ENCODE measurements at places on chromosomes 16 and 17. TPM values are rescaled to one million over a fixed set of nuclear protein-coding genes. Genes with fewer than 3 reads are reported as not detected.
A peak's percentile ranks its signal among the peaks of the same experiment; 100 is the strongest.

DNA sequence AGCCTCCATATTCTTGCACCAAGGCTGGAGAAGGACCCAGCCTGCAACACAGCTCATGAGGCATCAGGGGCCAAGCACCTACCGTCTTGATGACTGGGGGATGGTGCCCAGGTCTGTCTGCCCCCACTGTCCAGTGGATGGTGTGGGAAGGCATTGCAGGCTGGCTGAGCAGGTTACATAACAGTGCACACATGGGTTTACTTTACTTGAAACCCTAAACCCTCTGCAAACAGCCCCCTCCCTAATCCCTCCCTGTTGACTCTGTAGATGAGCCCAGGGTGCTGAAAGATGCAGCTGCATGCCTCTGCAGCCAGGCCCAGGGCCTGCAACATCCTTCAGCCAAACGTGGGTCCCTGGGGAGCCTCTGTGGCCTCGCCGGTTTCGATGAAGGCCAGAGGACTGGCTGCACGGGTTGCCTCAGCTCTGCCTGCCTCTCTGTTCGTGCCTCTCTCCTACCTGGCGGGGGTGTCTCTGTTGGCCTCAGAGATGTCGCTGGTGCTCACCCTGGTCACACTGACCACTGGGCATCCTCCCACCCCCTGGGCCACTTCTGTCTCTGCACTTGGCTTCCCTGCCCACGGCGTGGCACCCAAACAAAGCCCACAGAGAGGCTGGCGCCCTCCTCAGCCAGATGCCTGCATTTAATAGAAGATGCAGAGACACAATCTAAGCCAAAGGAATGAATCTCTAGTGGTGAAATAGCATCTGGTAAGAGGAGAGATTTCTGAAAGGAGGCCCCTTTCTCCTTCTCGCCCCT, 95.1 kb downstream of the METRNL start:
- no peak for DNase-seq

DNA sequence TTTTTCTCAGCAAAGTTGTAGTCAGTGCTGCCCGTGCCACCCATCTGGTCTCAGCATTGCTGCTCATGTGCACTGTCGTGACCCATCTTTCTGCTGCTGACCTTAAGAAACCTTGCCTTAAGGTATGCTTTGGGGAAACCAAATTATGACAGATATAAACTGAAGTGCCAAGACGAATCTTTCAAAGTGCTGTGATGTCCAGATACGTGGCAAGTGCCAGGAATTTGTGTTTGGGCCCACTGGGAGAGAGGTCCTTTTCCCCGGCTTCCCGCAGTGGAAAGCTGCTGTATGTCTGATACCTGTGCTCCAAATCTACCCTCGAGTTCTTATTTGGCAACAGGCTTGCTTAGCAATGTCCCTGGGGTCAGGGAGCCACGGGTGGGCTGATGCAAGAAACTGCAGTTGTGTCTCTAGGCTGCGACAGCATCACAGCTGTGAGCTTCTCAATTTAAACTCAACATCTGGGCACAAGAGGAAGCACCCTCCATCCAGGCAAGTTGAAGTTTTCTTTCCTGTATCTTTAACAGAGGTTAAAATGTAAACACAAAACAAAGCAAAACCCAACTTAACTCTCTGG, 30.3 kb upstream of the TOX3 start:
- DNase-seq: no peak

GRCh38 chr16:22721511-22722100, 92.4 kb upstream of the HS3ST2 start:
- no peak for DNase-seq

DNA sequence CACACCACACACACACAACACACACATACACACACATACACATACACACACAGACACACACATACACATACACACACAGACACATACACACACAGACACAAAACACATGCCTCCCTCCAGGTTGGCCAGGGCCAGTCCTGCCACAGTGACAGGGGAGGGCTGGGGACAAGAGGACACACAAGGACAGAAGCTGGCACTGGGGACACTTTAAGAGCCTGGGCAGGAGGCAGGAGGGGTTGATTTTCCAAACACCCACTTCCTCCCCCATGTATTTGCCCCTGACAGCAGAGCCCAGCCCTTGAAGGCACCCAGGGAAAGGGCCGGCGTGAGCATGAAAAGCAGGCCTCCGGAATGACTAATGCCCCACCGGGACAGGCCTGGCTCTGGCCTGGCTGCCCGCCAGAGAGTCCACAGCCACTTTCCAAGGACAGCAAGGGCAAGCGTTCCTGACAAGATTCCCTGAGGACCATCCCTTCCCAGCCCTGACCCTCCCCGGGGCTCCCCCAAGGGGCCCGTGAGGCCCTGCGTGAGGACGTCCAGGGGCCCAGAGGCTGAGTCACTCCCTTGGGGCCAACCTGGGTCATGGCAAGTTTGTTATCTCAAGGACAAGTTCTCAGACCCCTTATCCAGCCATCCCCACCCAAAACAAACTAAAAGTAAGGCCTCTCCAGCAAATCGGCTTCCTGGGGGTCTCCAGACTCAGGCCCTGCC, 235.6 kb downstream of the ZNF423 start:
- DNase-seq: no peak

DNA sequence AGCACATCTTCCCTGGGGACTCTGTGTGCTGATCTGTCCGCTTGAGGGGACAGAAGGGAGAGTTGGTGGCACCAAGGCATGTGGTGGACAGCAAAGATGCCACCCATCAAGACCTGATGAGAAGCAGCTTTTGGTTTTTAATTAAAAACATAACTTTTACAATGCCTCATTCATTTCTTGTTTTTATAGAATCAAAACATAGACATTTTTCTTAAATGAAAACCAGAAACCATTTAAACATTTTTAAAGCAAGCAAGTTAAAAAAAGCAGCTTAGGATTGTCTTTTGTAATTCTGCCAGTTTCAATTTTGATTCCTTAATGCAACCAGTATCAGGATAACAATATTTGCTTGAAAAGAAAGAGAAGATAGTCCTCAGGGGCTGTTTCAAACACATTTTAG, 123.7 kb upstream of the AXIN2 start:
- no peak for DNase-seq

GRCh38 chr17:38751808-38752307, 683 bp upstream of the PSMB3 start:
- DNase-seq: peak; percentile 78

DNA sequence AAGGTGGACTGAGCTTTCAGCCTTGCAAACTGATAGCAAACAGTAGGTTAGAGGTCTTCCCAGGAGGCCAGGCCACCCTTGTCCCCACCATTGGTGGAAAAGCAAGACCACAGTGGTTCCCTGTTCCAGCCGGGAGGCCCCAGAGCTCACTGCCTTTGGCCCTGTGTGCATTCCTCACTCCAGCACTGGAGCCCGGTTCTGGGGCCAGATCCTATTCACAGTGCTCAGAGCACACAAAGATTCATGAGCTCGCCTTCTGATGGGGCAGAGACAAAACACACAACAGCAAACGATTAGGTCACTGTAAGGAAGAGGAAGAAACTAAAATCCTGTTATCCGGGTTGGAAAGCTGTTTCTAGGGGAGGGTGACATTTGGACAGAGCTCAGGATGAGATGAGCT, 5.6 kb upstream of the PGS1 start:
- no peak for DNase-seq

DNA sequence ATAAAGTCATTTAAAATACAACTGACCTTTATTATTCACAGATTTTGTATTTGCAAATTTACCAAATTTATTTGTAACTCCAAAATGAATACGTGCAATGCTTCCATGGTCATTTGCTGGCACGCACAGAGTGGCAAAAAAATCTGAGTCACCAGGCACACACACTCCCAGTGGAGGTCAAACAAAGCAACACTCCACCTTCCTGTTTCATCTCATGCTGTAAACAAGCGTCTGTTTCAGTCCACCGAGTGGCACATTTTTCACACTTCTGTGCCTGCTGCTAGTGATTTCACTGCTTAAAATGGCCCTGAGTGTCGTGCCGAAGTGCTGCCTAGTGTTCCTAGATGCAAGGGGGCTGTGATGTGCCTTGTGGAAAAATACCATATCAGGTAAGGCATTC, 17.8 kb upstream of the ITGAE start:
- no peak for DNase-seq

DNA sequence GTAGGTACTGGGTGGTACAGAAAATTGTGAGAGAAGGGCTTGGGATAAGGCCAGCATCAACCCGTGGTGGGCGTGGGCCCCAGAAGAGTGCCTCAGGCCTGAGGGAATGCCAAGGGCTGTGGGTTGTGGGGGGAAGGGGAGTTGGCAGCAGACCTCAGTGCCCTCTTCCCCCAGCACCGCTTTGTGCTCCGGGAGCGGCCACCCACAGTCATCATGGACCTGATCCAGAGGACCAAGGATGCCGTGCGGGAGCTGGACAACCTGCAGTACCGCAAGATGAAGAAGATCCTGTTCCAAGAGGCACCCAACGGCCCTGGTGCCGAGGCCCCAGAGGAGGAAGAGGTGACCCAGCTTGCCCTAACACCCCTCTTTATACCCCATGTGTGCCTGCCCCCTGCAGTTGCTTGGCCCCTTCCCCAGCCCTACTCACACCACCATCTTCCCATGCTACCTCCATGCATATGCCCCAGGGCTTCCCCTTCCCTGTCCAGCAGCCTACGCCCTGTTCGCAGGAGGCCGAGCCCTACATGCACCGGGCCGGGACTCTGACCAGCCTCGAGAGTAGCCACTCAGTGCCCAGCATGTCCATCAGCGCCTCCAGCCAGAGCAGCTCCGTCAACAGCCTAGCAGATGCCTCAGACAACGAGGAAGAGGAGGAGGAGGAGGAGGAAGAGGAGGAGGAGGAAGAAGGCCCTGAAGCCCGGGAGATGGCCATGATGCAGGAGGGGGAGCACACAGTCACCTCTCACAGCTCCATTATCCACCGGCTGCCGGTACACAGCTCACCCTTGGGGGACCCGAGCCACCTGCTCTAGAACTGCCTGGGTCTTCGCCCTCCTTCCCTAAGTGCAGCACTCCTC, 9.1 kb downstream of the TAOK2 start:
- DNase-seq: no peak

DNA sequence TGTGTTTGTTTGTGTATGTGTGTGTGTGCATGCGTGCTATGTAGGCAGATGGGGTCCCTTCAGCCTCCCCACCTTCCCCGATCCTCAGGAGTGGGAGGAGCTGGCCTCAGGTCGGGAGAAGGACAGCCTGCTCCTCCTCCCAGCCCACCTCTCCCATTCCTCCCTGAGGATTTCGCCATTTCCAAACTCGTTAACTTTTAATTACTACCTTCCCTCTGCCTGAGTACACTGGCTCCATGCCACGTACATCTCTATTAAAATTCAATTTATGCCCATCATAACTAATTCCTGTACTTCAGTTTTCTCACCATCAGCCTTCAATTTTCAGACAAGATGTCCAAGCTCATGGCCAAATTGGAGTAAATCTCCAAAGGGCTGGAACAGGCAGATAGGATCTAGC, 148.6 kb downstream of the SDK2 start:
- DNase-seq: no peak

DNA sequence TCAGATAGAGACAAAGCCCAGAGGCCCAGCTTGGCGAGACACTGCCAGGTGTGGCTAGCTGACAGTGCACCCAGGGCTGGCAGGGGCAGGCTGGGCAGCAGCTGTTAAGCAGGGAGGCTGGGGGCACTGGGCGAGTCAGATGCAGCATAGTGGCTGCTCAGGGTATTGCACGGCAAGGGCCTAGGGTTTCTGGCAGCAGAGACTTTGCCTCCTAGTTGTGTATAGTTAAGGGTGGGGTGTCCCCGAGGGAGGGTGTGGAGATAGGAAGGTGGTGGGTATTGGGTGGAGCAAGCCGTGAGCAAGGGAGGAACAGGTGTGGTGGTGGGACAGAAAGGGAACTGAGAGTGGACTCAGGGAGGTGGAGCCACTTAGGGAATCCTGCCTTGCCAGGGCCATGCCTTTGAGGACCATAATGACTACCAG, 66.0 kb downstream of the SMPD3 start:
- DNase-seq: no peak

DNA sequence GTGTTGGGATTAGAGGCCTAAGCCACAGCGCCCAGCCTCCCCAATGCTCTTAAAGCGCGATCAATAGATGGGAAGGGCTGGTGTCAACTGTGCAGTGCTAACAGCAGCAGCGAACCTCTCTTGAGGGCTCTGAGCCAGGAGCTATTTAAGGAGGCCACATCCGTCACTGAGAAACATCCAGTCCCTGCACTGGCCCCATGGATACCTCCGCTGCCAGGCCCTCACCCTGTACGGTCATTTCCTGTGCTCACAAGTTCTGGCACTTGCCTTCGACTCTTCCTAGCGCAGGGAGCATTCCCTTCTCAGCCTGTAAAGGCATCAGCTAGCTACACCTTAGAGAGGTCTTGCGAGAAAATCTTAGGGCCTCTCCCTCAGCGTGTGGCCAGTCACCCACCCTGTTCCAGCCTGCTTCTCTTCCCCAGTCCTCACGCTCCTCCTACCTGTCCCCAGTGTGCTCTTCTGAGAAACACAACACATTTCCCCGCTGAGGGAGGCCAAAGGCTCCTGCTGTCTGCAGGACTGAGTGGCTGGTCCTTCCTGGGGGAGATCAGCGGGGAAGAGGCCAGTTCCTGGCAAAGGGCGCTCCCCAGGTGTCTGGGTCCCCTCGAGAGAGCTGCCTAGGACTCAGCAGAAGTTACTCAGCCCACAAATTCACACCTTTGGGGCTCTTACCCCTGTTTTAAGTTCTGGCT, 28.6 kb downstream of the GTF3C1 start:
- no peak for DNase-seq

GRCh38 chr17:9234389-9234945, 213.2 kb downstream of the NTN1 start:
- DNase-seq: no peak

GRCh38 chr16:661184-661821, 6.6 kb upstream of the RHOT2 start:
- DNase-seq: no peak

- DNase-seq: no peak
Measured at GRCh38 chr16:28082624-28083023, 19.1 kb upstream of the GSG1L start.

- DNase-seq: no peak
Measured at GRCh38 chr16:68994324-68994723, 111.1 kb upstream of the HAS3 start.

- DNase-seq: no peak
Measured at GRCh38 chr16:16828913-16829398, 450.0 kb downstream of the NPIPA7 start.

- DNase-seq: no peak
Measured at GRCh38 chr16:50606431-50607050, 58.3 kb downstream of the NKD1 start.

DNA sequence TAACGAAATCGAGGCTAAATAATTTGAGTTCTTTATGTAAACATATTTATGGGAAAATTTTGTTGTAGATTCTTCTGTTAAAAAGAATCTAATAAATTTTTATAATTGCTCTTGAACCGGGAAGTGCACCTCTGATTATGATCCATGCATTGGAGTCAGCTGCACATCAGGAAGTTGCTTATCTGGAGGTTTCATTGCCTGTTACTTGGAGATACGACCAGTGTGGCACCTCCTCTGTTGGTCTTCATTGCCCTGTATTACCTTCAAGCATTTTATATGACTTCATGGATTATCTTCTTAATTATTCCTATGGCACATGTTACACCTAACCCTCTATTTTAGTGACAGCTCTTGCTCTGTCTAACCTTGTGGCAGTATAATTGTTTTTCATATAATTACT, 312.6 kb upstream of the TBX2 start:
- DNase-seq: no peak

- no peak for DNase-seq
Measured at GRCh38 chr17:77800816-77801215, 157.7 kb upstream of the TNRC6C start.

Gene TTC19
- polyA plus RNA-seq: 22.2 TPM

Gene ENO3
- polyA plus RNA-seq: 0.36 TPM

Gene CCDC182
- not detected for polyA plus RNA-seq

Gene BIRC5
- polyA plus RNA-seq: not detected

Data from CD14-positive monocyte (primary cell).